ENCODE measurements at places on chromosomes 1 and 21. TPM values are rescaled to one million over a fixed set of nuclear protein-coding genes. Genes with fewer than 3 reads are reported as not detected.

DNA sequence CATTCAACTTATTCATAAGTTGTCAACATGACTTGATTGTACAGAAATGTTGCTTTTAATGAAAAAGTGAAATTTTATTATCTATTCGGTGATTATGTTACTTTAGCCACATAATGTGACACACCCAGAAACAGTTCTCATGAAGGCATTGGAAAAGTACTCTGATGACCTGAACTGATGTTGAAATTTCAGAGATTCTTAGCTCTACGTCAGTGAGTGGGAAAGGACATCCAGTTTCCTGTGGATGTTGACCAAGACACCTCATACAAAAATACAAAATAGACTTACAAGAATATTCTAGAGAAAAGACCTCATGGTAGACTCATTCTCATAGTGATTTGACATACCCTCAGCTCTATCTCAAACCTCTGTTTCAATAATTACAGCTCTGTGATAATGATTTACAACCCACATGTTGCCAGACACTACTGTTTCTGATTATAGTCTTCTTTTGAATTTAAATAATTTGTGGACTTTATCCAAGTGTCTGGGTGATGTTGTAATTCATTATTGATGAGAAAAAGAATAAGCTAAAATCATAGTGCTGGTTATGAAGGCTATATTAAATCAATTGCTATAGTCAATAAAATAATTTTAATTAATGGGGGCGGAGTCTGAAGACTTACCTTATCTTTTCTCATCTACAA is 37.3 kb downstream of the KCNK2 start:
- no peak for DNase-seq

DNA sequence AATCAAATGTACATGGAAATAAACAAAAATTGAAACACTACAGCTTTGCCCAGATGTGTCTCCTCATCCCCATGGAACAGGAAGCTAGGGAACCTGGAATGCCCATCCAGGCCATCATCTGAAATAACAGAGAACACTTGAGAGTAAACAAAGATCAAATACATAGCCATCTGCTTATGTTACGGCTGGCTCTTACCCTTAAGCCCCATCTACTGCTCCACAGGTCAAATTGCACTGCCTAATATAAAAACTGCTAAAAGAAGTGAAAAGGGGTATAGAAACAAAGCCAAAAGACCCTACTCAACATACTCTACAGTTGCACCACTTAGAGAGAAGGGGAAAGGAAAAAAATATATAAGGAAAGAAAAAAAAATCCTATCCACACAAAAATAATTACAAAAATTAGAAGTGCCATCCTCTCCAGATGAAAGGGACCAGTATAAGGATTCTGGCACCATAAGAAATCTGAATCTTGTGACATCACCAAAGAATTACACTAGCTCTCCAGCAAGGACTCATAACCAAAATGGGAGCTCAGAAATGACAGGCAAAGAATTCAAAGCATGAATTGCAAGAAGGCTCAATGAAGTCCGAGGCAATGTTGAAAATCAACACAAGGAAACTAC is 26.9 kb downstream of the OR6Y1 start:
- DNase-seq, result no peak

- DNase-seq, result no peak
Measured at GRCh38 chr1:81801651-81802456, 1.1 kb downstream of the ADGRL2 start.

Gene PKN2
- 53.0 TPM for polyA plus RNA-seq

DNA sequence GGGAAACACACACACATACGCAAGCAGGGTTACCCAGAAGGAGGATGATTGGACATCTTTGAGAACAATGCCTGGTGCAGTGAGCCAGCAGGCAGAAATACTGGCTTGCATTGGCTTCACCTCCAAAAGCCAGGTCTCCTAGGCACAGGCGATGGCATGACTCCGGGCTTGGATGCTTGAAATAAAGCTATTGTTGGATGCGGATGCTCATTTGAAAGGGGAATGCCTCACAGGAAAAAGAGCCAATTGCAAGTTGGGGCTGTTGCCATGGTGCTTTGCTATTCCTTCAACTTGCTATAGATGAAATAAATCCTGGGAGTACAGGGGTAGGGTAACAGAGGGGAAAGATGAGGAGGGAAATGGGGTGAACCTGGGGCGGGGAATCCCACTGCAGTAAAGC is 180.7 kb upstream of the SGIP1 start:
- DNase-seq, result no peak

- DNase-seq, result no peak
Measured at GRCh38 chr1:28374297-28374696, 4.8 kb downstream of the PHACTR4 start.

DNA sequence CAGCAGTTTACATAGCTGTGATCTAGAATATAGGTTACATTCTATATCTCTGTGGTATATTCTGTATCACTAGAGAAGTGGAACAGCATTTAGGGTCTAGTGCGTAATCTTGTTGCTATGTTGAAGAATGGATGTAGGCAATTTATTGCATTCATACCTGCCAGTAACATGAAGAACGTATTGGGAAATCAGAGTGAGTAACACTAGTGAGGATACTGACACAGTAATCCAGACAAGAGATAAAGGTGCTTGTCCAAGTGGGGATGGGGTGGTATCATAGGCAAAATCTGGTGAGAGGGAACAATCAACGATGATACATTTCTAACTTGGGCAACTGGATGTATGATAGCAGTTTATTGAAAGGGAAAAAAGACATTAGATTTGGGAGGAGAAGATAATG is 9.8 kb downstream of the PPP2R5A start:
- DNase-seq, result no peak

GRCh38 chr1:147072482-147073432 is 99.5 kb downstream of the PRKAB2 start:
- DNase-seq, result no peak

Gene C4BPA
- 0.54 TPM for polyA plus RNA-seq

- DNase-seq, result no peak
Measured at GRCh38 chr1:30783256-30783915, 25.8 kb upstream of the LAPTM5 start.

DNA sequence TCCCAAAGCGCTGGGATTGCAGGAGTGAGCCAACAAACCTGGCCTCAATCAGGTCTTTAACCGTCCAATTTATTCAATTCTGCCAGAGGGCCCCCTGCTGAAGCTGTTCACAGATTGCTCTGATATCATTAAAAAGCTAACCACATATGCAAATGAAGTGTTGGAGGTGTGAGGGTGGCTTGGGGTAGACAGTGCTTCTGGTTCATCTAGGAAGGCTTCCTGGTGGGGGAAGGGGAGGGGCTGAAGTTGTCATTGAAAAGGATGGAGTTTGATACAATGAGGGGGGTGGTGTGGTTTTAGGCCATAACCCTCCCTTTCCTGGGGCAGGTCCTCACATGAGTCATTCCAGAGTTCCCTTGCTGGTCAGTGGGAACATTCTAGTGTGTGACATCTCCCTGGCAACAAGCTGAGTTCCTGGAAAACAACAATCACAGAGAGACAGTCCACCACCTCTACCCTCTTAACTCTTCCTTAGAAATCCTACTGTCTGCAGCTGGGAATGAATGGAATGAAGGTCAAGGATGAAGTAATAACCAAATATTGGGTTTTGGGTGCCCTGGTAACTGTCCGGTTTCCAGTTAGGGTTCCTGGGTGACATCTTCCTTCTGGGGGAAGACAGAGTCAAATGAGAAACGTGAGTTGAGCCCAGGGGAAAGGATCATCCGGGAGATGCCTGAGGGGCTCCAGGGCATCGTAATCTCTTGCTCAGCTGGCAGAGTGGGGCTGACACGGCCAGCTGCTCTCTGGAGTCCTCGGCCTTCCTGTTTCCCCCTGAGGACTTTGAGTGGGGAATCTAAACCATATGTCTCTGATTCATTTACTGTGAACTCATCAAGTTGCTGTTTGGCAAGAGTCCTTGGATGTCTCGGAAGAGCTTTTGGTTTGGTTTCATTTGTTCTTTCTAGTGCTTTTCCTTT is 32.2 kb downstream of the BATF3 start:
- peak; percentile 23 for DNase-seq

GRCh38 chr1:33096363-33097005 is 15.5 kb downstream of the AZIN2 start:
- DNase-seq, result no peak

Gene RSPH1
- 11.4 TPM for polyA plus RNA-seq

Gene PCP4L1
- polyA plus RNA-seq, result 1.4 TPM

DNA sequence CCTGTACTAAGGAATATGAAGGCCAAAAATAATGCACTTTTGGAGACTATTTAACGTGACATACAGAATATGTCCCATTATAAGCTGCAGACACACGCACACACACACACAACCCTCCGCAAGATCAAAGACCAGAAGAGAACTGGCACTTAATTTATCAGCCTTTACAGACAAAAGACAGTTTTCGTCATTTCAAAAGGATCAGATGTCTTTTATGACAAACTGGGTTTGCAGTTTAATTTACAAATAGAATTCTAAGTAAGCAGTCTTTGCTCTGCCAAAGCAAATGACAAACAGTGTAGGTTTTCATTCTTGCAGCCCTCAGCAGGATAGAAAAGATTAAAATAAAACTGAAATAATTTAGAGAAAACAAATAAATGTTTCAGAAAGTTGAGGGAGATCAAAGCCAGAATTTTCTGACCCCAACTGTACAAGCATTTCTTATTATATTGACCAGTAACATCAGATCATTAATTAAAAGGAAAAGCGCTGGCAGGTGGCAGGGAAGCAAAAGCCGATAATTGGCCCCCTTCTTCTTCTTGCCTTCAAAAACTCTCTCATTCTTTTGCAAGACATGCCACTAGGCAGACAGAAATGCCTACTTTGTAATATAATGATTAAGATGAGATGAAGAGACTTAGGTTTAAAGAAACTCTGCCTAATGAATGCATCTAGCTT is 169.0 kb downstream of the DENND1B start:
- DNase-seq, result no peak

DNA sequence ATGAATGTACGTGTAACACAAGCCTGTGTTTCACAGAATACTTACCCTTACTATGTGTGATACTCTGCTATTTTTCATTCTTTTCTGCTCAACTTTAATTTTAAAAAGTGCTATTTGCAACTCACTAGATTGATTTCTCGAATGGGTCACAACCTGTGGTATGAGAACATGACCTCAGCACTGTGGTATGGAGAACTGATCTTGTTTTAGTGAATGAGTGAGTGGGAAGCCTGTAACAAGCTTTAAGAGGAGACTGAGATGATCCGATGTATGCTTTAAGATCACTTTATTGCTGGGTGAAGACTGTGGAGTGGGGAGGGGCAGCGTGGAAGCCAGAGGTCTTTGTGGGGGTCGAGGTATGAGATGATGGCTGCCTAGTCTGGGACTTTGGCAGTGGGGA is 21.6 kb downstream of the MECR start:
- DNase-seq, result no peak

DNA sequence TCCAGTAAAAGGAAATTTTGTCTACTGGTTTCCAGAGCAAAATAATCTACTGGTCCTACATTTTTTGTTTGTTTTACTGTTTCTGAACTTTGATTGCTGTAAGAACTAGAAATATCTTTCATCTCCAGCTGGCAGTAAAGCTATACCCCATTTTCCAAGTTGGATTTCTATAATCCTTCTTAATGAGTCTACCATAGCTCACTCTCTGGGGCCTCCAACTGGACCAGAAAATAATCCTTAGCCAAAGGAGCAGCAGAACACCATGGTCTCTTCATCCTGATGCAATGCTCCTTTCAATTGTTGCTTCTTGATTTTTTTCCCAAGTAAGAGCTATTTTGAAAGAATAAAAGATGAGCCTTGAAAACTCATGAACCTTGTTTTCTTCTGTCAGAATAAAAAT is 110.0 kb upstream of the COL11A1 start:
- DNase-seq, result no peak

DNA sequence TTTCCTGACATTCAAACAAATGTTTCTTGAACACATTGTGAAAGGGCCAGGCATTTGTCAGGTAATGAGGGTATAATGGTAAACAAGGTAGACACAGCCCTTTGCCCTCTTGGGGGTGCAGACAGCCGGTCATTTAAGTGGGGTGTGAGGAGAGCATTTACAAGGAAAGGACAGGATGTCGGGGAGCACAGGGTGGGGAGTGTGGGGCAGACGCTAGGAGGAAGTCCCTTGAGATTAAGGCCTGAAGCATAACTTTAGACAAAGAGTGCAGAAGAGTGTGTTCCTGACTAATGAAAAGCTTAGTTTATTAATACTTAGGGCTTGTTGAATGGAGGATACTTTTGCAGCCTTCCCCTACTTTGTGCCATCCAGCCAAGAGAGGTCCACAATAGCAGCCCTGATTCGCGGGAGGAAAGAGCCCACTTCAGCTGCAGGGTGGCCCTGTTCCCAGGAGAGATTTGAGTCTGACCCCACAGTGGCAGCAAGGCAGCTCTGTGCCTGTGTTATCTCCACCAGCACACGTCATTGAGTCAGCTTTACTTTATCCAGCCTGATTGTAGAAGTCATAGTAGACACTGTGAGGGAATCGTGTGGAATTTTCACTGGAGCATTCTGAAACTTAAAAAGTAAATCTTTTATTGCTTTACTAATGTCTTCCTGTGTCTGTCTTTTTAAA is 35.1 kb downstream of the MPZL1 start:
- no peak for DNase-seq

Gene GART
- 63.2 TPM for polyA plus RNA-seq

Gene PARK7
- 280 TPM for polyA plus RNA-seq

DNA sequence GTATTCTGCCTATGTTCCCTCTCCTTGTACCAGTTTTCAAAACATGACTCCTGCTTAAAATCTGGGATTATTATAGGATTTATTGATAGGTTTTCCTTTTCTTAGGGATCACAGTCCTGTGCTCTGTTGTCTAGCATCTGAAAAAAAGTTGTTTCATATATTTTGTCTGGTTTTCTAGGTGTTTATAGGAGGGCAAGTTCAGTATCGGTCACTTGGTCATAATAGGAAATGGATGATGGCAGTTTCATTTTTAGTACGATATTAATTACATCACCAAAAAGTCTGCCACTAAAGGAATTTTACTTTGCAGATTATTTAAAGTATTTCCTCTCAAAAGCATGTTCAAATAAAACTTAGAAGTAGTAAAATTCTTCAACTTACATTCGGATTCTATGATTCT is 94.4 kb downstream of the RASAL2 start:
- no peak for DNase-seq

DNA sequence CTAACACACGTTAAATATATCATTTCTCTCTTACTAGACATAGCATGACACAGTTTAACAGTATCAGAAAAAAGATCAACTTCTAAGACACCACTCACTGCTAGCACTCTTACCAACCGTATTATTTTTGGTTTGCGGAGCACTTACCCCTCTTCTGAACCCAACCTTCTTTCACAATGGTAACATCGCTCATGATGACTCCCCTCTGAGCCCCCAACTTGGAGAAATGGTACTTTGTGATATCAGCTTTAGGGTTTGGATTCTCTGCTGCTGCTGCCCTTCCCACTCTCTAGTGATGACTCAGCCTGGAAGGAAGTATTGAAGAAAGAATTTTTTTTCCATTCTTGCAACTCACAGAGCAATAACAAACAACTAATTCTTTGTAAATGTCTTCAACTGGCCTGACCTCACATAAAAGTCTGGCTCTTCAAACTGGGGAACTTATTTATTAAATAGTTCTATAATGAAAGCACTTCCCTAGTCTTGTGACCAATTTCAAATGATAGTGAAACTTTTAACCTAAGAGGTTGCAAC is 7.0 kb downstream of the AKT3 start:
- no peak for DNase-seq

- DNase-seq, result no peak
Measured at GRCh38 chr21:43733529-43734071, 14.7 kb downstream of the PDXK start.

Gene ITGB2
- 9.2 TPM for polyA plus RNA-seq

Gene IFI44L
- 6.6 TPM for polyA plus RNA-seq

GRCh38 chr1:181166377-181167196 is 78.1 kb downstream of the IER5 start:
- no peak for DNase-seq

GRCh38 chr1:37958690-37959089 is 11.8 kb upstream of the INPP5B start:
- no peak for DNase-seq

Measured in left renal cortex interstitium (tissue), 4 donors.